ENCODE measurements at places on chromosomes 6 and 20. TPM values are rescaled to one million over a fixed set of nuclear protein-coding genes. Genes with fewer than 3 reads are reported as not detected.

TNXB gene
- total RNA-seq: 0.90 TPM

PAX1 gene
- not detected for total RNA-seq

FAM162B gene
- total RNA-seq: 6.2 TPM

SLC52A3 gene
- not detected for total RNA-seq

HDGFL1 gene
- not detected for total RNA-seq

HMGCLL1 gene
- not detected for total RNA-seq

SEMG1 gene
- not detected for total RNA-seq

Measured in dermis microvascular lymphatic vessel endothelial cell (primary cell).